ENCODE measurements at places on chromosomes 7 and 10.

- DNase-seq, result no peak
Measured at GRCh38 chr7:33459340-33459751, 330.0 kb downstream of the BBS9 start.

DNA sequence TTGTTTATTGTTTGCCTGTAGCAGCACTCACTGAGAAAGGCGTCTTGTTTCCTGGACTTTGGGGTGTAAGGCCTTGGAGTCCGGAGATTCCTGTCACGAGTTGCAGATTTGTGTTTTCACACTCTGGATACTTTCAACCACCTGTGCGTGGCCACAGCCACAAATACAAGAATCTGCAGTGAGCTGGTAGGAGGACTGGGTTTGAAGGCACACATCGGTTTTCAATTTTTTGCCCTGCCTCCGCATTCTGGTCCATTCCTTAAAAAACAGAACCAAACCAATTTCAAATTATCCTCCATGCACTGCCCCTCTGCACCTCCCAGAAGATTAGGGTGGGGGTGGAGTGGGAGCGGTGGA is 619 bp downstream of the EXOC4 start:
- no peak for DNase-seq

GRCh38 chr7:130401101-130401500 is 20.8 kb downstream of the CPA1 start:
- no peak for DNase-seq

- DNase-seq, result no peak
Measured at GRCh38 chr7:55464422-55464821, 99.3 kb downstream of the LANCL2 start.

- no peak for DNase-seq
Measured at GRCh38 chr7:98202367-98203195, 8.7 kb upstream of the BHLHA15 start.

- DNase-seq, result no peak
Measured at GRCh38 chr7:5333121-5334045, 50.6 kb downstream of the SLC29A4 start.

- no peak for DNase-seq
Measured at GRCh38 chr10:25078658-25079431, 62.4 kb downstream of the THNSL1 start.

- no peak for DNase-seq
Measured at GRCh38 chr10:3100093-3100792, 32.9 kb downstream of the PFKP start.

- no peak for DNase-seq
Measured at GRCh38 chr10:64505501-64505900, 984.3 kb downstream of the REEP3 start.

DNA sequence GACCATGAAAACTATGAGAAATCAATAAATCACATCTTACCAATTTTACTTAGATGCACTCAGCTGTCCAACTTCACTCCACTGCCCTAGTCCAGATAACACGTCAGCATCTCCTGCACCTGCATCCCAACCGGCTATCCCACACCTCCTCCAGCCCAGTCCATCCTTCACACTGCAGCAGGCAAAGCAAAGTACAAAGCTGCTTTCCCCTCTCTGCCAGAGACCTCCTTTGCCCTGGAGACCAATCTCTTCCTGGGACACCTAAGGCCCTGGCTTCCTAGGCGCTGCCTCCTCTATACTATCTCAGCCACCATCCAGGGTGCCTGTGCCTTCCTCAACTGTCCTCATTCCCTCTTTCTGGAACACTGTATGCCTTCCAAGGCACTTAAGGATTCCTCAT is 90.3 kb upstream of the DDC start:
- no peak for DNase-seq

DNA sequence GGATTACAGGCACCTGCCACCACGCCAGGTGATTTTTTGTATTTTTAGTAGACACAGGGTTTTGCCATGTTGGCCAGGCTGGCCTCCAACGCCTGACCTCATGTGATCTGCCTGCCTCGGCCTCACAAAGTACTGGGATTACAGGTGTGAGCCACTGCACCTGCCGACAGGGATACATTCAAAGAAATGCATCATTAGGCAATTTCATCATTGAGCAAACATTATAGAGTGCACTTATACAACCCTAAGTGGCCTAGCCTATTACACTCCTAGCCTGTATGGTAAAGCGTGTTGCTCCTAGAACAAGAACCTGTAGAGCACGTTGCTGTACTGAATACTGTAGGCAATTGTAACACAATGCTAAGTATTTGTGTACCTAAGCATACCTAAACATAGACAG is 350.3 kb downstream of the GALNT17 start:
- no peak for DNase-seq

GRCh38 chr7:23332910-23333612 is 33.9 kb downstream of the MALSU1 start:
- DNase-seq, result no peak

GRCh38 chr10:49053053-49053997 is 62.0 kb downstream of the VSTM4 start:
- DNase-seq, result no peak

- no peak for DNase-seq
Measured at GRCh38 chr10:9834434-9834833, 1183.2 kb upstream of the CELF2 start.

DNA sequence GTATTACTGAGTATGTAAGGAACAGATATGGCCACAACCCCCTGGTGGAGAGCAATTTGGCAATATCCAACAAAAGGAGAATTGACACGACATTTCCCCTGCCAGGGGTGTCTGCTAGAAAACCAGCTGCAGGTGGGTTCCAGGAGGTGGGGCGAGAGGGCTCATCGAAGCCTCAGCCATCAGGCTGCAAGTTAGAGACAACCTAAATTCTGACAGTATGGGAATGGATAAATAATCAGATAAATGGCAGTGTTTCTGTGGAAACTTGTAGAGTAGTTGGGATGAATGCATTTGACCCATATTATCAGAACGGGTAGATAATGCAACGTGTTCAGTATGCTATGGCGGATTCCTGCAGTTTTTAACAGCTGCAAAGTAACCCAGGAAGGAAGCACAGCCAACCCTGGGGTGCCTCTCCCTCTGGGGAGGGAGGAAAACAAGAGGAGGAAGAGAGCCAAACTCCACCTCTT is 3.5 kb downstream of the TMEM273 start:
- DNase-seq, result no peak

DNA sequence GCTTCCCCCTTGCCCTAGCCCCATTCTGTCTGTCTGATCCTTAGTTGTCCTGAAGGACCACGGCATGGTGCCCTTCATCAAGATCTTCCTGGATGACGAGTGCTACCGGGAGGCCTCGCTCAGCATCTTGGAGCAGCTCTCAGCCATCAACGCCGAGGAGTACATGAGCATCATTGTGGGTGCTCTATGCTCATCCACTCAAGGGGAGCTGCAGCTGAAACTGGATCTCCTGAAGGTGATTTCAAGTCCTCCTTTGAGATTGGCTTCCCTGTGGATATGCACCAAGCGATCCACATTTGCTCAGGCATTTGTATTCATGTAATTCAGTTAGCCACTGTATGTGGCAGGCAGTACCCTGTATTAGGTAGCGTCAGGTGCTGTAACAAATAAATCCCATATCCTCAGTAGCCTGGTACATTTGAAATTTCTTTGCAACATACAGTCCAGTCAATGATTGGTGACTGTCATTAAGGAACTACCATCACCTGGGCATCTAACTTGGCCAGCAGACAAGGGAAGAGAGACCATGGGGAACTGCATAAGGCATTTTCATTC is 51.2 kb downstream of the WDFY4 start:
- DNase-seq, result no peak

- DNase-seq, result no peak
Measured at GRCh38 chr10:106033065-106033464, 1131.4 kb downstream of the SORCS1 start.

- no peak for DNase-seq
Measured at GRCh38 chr7:2198206-2198605, 34.5 kb downstream of the MAD1L1 start.

DNA sequence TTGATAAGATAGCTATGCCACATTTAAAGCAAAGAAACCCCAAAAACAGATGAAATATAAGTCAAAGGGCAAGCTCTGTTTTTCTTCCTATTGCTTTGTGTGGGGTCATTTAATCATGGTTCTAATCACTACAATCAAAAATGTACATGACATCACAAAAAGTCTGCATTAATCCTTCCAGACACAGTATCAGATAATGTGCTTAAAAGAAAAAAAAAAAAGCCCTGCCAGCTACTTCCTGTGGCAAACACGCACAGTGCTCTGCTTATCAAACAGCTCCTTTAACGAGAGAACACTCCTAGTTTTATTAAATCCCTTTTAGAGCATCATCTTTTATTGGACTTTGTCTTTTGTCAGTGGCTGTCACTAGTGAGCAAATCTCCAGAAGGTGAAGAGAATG is 1005.8 kb downstream of the GATA3 start:
- DNase-seq, result no peak

DNA sequence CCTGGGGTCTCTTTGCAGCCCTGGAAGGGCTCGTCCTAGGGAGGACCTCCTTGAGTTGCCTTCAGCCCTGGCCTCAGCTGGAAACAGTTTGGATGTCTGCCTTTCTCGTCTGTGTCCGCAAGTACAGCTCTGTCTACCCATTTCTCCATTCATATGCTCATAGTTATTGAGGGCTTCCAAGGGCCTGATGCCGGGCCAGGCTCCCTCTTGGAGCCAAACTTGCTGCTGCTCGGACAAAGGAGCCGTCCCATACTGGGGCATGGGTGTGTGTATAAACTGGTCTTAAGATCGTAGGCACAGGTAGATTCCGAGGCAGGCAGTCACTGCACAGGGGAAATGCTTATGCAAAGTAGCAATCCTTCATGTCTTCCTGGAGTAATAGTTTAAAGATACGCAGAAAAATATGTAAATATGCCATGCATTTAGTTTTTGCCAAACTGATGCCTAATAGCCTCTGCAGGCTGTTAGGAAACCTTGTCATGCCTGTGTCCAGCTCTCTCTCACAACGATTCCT is 117.0 kb upstream of the BTBD16 start:
- no peak for DNase-seq

DNA sequence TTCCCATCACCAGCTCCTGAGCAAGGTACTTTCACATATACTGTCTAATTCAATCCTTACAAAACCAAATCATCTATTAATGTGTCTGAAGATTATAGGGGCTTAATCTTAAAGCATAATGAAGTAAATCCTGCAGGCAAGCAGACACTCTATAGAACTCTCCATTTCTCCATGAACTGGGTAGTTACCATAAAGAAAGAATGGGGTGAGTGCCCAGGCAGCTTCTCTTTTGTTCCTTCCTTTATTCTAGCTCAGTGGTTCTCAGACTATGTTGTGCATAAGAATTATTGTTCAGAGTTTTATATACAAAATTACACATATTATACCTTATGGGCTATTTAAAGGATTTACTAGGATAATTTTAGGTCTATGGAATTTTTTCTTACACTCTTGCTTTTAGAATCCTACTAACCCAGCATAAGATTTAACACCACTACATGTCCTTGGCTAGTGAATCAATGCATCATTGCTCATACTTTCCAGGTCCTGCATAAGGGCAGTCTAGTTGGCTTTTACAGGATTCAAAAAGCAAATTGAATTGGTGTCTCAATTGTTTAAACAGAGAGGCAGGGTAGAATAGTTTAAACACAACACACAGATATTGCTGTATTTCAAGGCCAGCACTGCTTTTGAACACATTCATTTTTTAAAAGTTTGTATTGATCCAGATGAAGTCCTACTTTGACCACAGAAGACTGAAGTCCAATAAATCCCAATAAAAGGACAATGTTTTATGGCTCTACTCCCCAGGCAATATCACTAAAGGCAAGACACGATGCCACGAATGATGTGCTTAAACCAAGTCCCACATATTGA is 12.9 kb downstream of the SGCE start:
- no peak for DNase-seq

DNA sequence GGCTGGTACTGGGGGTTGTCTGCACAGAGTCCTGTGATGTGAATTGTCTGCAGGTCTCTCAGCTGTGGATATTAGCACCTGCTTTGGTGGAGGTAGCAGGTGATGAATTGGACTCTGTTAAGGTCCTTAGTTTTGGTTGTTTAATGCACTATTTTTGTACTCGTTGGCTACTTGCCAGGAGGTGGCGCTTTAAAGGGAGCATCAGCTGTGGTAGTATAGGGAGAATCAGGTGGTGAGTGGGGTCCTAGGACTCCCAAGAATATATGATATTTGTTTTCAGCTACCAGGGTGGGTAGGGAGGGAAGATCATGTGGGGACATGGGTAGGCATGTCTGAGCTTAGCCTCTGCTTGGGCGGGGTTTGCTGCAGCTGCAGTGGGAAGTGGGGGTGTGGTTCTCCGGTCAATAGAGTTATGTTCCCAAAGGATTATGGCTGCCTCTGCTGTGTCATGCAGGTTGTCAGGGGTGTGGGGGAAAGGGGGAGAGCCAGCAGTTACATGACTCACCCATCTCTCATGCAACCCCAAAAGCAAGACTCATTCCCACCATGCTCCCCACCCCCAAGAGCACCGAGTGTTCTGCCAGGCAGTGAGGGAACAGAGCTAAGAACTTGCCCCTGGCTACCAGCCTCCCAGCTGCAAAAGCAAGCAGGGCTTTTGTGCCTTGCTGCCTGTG is 53.7 kb upstream of the ZNF273 start:
- no peak for DNase-seq

DNA sequence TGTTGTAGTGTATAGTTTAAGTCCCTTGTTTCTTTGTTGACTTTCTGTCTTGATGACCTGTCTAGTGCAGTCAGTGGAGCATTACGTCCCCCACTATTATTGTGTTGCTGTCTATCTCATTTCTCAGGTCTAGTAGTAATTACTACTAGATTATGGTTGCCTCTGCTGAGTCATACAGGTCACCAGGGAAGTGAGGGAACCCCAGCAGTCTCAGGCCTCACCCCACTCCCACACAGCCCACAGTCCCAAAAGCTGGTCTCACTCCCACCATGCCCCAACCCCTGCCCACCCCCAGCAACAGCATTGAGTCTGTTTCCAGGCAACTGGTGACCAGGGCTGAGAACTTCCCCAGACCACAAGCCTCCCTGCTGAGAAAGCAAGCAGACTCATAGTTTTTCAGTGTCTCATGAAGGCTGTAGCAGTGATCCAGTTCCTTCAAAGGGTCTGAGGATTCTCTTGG is 88.0 kb downstream of the PLXDC2 start:
- no peak for DNase-seq

DNA sequence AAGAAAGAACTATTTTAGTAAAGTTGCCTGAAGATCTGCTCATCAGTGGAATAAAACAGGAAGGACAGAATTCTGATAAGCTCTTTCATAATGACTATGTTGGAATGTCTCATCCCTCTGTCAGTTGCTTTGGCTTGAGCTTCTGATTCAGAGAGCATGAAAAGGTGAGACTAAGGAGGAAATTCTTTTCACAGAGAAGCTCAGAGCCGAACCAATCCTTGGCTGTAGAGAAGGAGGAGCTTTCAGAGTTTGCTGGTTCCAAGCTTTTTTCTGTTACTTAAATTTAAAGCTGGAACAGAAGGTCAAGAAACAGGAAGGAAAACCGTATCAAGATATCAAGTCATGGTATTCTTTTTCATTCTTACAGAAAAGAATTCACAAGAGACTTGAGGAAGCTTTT is 24.0 kb downstream of the GSTO2 start:
- no peak for DNase-seq

All from esophagus squamous epithelium (tissue), 5 donors.